ENCODE measurements at places on chromosomes 7 and 10.

DNA sequence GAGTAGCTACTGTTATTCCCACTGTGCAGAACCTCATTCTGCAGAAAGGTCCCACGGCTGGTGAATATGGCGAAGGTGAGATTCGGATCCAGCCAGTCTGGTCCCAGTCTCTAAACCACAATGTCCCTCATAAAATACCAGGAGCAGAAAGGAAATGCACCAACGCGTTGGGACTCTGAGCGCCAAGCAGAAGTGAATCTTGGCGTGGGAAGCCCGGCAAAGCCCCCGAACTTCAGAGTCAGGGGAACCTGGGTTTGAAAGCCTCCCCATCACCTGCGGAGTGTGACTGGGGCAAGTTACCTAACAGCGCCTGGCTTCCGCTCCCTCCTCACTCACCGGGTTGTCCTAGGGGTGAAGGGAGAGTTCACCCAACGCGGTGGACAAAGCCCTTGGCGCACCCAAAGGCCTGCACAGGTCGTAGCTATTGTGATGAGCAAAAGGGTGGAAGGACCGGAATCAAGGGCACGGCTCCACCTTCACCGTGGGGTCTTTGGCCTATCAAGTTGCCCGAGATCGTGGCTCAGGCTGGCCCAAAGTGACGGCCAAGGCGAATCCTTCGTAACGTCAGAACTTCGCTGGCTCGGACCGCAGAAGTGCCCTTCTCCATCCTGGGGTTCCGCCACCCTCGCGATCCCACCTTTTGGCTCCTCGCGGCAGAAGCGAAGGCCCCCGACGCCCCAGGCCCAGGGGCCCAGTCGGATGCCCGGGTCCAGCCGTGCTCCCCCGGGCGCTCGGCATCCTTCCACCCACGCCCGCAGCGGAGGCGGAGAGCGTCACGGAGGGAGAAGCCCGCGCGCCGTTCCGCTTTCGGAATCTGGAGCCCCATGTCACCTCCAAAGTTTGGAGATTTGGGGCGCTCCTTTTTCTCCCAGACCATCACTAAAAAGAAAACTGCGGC lies 811 bp downstream of the RGS10 start:
- DNase-seq: no peak

DNA sequence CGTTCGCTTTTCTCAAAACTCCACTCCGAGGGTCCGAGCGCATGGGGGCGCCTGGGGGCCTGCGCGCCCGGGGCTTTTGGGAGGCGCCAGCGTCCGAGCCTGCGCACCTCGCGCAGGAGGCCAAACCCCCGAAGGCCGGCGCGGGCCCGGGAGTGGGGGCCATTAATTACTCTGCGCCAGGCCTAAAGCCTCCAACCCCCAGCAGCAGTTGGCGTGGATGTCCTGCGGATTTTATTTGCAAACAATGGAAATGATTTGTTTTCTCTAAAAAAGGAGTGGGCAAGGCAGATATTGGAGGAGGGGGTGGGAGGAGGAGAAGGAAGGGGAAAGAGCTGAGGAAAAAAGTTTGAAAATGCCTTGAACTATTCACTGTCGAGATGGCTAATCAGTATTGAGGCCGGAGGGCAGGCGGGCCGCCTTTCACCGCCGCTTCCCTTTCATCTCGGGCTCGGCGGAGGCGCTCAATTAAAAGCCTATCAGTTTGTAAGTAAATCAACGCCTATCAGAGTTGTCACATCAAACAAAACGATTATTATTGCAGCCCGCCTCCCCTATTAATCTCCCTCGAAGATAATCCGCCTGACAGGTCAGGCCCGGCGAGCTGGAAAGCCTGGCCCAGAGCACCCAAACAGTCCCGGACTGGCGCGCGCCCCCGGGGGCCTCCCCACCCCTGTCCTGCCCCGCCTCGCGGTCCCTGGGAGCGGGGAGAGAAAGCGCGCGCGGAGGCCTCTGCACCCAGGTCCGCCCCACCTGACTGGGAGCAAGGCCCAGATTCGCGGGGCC lies 3.4 kb upstream of the ZNF503 start:
- DNase-seq: peak; percentile 59

DNA sequence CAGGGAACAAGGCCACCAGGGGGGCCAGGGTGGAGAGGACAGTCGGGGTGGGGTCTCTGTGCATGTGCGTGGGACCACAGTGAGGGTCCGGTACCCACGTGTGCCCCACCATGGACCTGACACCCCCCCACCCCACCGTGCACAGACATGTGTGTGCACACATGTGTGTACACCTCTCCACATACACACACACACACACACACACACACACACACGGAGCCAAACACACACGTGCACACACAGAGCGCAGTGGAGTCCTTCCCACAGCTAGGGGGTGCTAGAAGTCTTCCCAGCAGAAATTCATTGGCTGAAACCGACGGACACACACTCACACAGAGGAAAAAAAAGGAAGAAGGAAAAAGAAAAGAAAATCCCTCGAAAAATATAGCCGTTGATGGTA lies 42.8 kb upstream of the GNA12 start:
- DNase-seq: peak; percentile 80

DNA sequence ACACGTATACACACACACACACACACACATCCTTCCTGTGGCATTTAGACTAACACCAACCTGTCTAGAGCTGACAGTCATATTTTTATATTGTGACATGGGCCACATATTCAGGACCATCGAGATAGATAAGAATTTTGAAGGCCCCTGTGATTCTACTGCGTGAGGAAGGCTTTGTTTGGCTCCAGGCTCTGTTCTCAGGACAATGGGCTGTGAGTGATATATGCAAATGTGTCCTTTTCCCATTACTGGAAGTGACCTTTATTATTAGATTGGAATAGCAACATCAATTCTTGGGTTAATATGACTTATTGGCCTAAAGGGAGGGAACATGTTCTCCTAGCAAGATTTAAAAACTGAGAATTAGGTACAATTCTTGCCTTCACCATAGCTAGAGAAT lies 156.1 kb downstream of the SPAG6 start:
- no peak for DNase-seq

DNA sequence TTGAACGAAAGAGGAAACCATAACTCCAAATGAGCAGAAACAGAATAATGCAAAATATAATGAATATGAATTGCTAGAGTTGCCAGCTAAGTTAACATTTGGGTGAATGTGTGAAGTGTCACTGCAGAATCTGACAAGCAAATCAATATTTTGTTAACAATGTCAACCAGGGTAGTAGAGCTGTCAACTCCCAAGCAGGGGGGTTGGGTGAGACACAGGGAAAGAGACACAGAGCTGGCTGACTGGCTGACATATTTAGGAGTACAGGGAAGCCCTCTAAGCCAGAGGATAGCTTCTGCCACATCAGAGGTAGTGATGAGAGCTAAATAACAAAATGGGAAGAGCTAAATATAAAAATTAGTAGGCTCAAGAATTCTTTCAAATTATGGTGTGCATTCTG lies 393.1 kb upstream of the KCND2 start:
- no peak for DNase-seq

DNA sequence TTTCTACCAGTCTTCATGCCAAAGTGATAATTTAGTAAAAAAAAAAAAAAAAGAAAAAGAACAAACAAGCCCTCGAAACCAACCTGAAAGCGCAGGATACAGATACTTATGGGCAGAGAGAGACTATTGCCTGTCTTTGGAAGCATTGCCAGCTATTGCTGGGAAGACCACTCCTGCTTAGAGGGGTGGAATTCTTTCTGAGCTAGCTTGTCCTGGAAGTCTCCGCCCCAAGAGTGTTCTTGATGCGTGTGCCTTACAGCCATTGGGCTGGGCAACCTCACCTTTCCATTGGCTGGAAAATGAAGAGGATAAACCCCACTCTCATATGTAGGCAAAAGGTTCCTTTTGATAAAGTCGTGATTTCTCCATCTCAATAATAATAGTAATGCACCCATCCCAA lies 19.9 kb upstream of the INSYN2A start:
- DNase-seq: no peak

DNA sequence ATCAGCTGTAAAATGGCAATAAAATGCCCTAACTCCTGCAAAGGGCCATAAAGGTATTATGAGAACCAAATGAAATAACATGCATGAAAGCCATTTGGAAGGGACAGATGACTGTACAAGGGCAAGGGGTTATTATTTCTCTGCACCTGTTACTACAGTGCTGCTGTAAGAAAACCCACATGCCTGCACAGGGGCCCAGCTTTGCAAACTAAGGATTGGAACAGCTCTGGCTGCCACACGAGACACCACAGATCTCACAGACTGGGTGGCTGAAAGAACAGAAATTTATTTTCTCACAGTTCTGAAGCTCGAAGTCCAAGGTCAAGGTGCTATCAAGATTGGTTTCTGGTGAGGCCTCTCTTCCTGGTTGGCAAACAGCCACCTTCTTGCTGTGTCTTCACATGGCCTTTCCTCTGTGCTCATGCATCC lies 409.0 kb upstream of the NRP1 start:
- no peak for DNase-seq

DNA sequence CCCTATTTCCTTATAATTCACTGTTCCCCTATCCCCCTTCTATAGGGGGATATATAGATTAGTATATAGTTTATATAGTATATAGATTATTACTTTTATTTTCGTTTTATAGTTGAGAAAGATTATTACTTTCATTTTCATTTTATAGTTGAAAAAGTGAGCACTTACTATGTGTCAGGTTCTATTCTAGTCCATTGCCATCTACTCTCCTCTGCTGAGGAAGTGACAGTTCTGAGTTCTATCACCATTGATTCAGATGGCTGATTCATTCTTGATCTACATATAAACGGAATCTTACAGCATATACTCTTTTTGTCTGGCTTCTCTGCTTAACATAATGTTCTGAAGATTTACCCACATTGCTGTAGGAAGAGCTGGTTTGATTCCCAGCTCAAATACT lies 20.7 kb upstream of the CAV2 start:
- DNase-seq: no peak

GRCh38 chr10:13956826-13957225 lies 370.1 kb downstream of the PRPF18 start:
- DNase-seq: no peak

GRCh38 chr7:148277042-148277660 lies 313.4 kb upstream of the C7orf33 start:
- no peak for DNase-seq

GRCh38 chr10:16887565-16887964 lies 70.3 kb upstream of the RSU1 start:
- DNase-seq: peak; percentile 2

- DNase-seq: no peak
Measured at GRCh38 chr7:128767475-128768110, 8.0 kb downstream of the OPN1SW start.

- DNase-seq: no peak
Measured at GRCh38 chr7:65325793-65326432, 47.7 kb upstream of the ZNF92 start.

- no peak for DNase-seq
Measured at GRCh38 chr10:124166431-124167125, 73.2 kb upstream of the CHST15 start.

GRCh38 chr7:95056107-95056739 lies 148.8 kb downstream of the PPP1R9A start:
- DNase-seq: no peak

- DNase-seq: no peak
Measured at GRCh38 chr10:49268185-49268584, 30.8 kb upstream of the C10orf71 start.

- DNase-seq: peak; percentile 22
Measured at GRCh38 chr7:85489498-85489897, 302.6 kb upstream of the SEMA3D start.

- no peak for DNase-seq
Measured at GRCh38 chr7:18347170-18347569, 148.4 kb upstream of the HDAC9 start.

- DNase-seq: no peak
Measured at GRCh38 chr10:68221196-68221595, 10.7 kb downstream of the ATOH7 start.

GRCh38 chr10:78288663-78289062 lies 255.0 kb downstream of the RPS24 start:
- no peak for DNase-seq

DNA sequence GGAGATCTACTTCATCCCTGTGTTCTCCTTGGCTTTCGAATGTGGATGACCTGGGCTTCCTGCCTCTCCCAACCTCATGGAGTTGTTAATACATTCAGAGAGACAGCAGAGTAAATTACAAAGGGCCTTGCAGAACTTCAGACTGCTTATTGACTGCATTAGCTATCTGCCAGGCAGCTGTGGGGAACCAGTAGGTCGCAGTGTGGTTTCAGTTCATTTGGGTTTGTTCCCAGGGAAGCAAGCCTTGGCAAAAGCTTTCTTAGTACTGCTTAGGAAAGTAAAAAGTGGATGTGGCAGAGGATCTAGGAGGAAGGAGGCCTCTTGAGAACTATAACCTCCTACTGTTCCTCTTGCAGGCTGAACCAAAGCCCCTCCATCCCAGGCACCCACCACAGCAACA lies 9.2 kb downstream of the NPFFR1 start:
- DNase-seq: no peak

DNA sequence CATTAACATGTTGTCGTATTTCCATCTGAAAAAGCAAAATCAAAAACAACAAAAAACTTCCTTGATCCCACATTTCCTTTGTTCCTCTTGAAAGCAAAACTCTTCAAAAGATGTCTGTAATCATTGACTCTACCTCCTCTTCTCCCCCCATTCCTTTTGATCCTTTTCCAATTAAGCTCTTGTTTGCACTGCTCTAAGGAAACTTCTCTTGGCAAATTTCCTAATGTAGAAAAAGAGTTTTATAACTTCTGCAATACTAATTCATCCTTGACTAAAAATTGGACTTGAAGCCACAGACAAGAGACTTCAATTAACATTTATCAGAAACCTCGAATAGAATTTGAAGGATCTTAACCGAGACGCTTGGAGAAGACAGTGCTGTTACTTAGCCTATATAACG lies 317.1 kb upstream of the SEMA3C start:
- DNase-seq: no peak

- peak; percentile 83 for DNase-seq
Measured at GRCh38 chr10:114751856-114752255, 69.7 kb upstream of the FHIP2A start.

- DNase-seq: peak; percentile 4
Measured at GRCh38 chr7:69568266-69568665, 30.0 kb upstream of the AUTS2 start.

- DNase-seq: peak; percentile 48
Measured at GRCh38 chr7:43112941-43113621, 634 bp downstream of the HECW1 start.

GRCh38 chr7:133822001-133822641 lies 305.0 kb upstream of the LRGUK start:
- peak; percentile 62 for DNase-seq

DNA sequence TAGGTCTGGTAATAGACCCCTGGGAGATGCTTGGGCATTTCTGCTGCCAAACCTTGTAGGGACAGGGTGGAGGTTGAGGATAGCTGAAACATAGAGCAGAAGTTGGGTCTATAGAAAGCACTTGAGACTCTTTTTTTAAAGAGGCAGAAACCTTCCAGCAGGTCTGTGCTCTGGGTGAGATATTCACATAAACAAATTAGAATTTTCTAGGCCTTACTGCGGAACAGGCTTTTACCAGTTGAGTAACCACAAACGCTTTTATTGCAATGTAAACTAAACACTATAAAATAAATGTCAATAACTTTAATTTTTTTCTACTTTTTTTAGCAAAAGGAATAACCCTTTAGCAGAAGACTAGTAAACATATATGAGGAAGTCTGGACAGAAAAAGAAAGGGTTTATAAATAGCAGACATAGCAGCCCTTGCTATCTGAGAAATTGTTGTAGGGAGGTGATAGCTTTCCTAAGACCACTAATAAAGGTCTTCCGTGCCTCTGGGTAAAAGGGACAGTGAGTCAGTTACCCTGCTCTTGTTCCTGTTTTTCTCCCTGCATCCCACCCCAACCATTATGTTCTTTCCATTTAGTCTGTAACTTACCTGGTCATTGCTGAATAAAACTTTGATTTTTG lies 38.7 kb downstream of the CACNB2 start:
- no peak for DNase-seq
